RCC 7860 (cell line): ENCODE measurements at places on chromosomes 6 and 20.

- DNase-seq = no peak
Observed at GRCh38 chr20:62287759-62288534, 14.8 kb upstream of the ADRM1 start.

DNA sequence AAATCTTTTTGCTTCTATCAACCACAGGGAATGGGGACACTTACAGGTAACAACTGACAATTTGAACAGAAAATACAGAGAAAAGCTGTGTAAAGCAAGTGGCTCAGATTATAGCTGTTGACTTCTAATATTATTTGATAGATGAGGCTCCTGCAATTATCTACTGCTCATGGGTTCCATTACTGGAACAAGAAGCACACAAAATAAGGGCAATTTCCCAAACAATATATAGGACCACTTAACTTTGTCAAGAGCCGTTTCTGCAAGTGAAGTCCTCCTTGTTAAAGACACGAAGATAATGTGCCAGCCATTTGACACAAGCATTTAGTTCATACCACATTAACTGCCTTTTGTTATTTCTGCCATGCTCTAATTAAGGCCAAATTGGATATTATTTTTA, 315.5 kb upstream of the ARID1B start:
- DNase-seq = no peak

GRCh38 chr6:43286980-43287716, 10.9 kb upstream of the SLC22A7 start:
- DNase-seq = no peak

DNA sequence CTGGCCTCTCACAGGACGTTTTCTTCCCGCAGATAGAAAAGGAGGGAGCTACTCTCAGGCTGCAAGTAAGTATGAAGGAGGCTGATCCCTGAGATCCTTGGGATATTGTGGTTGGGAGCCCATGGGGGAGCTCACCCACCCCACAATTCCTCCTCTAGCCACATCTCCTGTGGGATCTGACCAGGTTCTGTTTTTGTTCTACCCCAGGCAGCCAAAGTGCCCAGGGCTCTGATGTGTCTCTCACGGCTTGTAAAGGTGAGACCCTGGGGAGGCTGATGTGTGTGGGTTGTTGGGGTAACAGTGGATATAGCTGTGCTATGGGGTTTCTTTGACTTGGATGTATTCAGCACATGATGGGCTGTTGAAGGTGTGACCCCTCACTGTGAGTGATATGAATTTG, 52.0 kb upstream of the POLR1H start:
- DNase-seq = no peak
